Astrocyte of the spinal cord (primary cell): ENCODE measurements at places on chromosomes 6 and 20.
A peak's percentile ranks its signal among the peaks of the same experiment; 100 is the strongest.

DNA sequence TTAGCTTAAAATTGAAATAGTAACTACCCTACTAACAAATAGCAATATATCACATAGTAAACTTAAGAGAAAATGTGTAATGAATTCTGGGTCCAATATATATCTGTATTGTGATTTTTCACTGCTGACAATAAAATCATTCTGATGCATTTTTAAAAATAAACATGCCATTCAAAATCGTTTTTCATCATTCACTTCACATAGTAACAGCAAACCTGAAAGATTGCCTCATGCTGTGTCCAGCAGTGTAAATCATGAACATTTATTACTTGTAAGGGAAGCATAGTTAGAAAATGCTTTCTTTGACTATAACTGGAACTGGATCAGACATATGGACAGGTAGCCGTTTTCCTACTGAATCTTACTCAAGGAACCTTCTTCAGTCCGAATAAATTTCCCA, 446.1 kb downstream of the UTRN start:
- DNase-seq = no peak

GRCh38 chr6:117451671-117452070, 25.9 kb upstream of the ROS1 start:
- no peak for DNase-seq

- no peak for DNase-seq
Measured at GRCh38 chr6:157560691-157561413, 179.9 kb downstream of the ZDHHC14 start.

DNA sequence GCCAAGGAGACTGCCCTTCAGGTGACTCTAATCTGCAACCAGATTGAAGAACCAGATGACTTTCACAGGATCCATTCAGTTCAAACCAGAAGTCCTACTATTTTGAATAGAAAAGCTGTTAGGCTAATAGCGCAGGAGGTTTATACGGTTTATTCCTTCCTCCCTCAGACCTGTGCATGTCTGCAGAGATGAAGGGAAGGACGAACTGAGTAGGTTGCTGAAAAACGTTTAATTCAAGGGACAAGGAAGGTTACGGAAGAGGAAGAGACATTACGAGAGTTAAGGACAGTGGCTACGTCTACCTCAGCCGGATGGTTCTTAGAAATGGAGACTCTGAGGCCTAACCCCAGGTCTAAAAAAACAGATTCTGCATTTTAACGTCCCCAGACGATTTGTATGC, 978 bp downstream of the AURKA start:
- DNase-seq = no peak

DNA sequence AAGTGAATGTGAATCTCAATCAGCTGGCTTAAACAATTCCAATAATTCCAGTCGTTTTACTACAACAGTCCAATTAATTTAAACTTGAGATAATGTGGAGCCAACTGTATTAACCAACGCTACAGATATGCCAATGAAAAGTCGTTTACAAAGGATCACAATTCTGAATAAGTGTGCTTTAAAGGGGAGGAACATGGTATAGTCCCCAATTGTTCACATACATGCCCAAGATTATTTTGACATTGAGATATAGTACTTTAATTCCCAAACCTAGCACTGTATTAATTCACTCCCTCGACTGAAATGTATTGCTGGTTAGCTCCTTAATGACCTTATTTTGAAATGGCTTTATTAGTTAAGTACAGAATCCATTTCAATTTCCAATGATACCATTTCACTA, 2.5 kb downstream of the AKIRIN2 start:
- DNase-seq = no peak

GRCh38 chr6:48141975-48142374, 31.0 kb upstream of the PTCHD4 start:
- no peak for DNase-seq

DNA sequence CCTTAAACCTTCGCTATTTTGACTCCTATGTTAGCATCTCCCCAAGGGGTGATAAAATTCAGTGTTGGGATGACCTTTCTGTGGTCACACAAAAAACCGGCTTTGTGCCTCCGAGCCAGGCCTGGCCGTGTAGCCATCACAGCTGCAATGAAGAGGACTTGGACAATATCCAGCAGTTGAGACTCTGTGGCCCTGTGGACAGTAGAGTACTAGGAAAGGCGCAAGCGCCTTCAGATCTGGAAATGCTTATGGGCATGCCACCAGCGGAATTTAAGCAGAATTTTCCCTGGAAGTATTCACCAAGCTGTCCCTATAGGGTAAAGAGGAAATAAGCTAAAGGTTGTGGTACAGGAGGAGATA, 63.3 kb upstream of the SLC2A12 start:
- no peak for DNase-seq

GRCh38 chr6:17729223-17730077, 22.7 kb upstream of the NUP153 start:
- DNase-seq = no peak

DNA sequence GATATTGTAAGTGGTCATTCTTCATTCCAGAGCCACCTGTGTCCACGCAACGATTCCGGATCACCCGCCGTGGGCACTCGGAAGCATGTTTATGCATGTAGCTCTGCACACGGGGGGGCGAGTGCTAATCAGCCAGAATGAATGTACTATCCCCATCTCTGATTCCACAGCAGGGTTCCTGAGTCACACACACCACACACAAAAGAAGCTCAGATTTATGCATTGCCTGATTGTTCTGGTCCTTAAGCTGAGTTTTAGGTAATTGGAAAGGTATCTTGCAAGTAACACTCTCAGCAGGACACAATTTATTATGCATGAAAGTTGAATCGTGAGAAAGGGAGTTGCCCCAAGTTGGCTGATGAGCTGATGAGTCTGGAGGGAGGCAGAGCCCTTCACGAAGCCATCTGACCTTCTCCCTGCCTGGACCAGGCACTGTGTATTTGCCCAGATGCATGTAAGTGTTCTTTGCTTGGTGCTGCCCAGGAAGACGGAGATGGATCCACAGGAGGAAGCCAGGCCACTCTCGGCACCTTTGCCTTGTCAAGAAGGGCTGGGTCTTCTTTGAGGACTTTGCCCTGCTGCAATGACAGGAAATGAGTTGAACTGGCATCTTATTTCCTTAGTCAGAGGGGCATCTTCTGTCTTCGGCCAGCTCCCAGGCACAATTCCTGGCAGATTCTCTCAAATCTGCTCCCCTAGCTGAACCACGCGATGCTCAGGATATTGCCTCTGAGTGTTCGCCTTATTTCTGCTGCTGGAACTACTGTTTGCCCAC, 141.1 kb downstream of the SYNDIG1 start:
- peak; percentile 81 for DNase-seq

DNA sequence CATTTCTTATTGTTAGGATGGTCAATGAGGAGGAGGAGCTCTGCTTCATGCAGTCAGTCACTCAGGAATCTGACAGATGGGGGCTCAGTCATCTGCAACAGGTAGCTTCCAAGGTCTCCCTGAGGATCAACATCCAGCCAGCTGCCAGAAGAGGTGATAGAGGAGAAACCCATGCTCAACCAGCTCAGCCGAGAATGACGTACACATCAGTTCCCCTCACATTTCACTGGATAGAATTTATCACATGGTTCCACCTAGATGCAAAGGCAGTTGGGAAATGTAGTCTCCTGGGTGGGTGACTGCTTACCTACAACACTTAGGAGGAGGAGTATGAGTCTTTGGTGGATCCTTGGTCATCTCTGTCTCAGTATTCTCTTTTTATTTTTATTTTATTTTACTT, 144.5 kb downstream of the CEBPB start:
- DNase-seq = no peak

DNA sequence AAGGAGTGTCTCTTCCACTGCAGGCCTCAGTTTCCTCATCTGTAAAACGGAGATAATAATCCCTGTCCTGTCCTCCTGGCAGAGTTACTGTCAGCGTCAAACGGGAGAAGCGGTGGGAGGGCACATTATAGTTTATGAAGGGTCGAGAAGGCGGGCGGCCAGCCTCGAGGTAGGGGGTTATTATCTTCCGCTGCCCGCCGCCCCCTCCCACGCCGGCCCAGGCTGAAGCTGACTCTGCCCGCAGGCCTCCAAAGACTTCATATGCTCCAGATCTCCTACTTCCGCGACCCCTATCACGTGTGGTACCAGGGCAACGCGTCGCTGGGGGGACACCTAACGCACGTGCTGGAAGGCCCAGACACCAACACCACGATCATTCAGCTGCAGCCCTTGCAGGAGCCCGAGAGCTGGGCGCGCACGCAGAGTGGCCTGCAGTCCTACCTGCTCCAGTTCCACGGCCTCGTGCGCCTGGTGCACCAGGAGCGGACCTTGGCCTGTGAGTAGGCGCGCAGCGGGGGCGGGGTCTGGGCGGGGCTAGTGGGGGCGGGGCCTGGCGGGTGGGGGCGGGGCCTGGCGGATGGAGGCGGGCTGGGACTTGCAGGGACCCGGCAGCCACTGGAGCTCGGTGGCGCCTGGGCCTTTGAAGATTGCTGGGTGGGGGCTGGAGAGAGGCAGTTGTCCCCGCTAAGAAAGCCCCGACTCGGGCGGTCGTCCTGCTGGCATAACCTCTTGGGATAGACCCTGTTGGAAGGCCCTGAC, 2.8 kb downstream of the PROCR start:
- no peak for DNase-seq

DNA sequence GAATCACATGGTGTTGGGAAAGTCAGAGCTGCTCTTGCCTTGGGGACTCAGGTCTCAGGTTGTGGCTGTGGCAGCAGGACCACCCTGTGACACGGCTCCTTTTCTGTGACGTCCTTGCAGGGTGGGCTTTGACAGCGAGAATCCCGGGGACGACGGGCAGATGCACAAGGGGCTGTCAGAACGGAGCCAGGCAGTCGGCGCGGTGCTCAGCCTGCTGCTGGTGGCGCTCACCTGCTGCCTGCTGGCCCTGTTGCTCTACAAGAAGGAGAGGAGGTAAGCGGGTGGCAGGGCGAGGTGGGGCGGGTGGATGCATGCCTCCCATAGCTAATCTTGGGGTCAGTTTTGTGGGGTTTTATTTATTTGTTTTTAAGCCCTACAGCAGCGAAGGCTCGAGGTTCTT, 19.2 kb upstream of the SLC22A1 start:
- no peak for DNase-seq

- no peak for DNase-seq
Measured at GRCh38 chr6:49540614-49541013, 9.9 kb upstream of the C6orf141 start.

DNA sequence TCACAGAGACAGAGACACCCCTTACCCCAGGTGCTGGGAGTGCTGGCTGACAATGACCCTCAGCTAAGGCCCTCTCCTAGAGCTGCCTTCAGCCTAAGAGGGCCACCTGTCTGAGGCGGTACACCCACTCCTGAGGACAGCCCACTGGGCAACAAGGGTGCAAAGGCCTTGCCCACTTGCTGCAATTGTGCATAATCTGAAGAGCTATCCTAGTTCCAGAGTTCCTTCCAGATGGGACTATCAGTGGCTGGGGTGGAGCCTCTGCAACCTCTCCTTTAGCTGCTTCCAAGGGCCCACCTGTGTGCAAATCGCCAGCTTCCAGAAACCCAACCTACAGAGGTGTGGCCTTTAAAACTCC, 87.5 kb downstream of the PREX1 start:
- DNase-seq = no peak

DNA sequence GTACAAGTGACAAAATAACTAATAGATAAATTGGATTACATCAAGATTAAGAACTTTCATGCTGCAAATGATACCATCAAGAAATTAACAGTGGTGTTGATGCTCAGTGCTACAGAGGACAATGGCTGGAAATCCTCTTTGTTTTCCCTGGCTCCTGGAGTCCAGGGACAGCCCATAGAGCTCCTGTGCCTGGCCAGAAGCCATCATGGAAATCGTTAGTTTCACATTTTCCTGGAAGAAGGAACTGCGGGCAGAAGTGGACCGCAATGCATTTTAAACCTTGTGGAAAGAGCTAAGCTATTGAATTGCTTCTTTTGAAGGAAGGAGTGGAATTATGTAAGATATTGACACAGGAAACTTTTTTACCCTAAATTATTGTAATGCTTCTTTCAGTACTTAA, 276.0 kb downstream of the GJA1 start:
- DNase-seq = no peak

- DNase-seq = no peak
Measured at GRCh38 chr20:38939686-38940085, 13.5 kb downstream of the FAM83D start.

DNA sequence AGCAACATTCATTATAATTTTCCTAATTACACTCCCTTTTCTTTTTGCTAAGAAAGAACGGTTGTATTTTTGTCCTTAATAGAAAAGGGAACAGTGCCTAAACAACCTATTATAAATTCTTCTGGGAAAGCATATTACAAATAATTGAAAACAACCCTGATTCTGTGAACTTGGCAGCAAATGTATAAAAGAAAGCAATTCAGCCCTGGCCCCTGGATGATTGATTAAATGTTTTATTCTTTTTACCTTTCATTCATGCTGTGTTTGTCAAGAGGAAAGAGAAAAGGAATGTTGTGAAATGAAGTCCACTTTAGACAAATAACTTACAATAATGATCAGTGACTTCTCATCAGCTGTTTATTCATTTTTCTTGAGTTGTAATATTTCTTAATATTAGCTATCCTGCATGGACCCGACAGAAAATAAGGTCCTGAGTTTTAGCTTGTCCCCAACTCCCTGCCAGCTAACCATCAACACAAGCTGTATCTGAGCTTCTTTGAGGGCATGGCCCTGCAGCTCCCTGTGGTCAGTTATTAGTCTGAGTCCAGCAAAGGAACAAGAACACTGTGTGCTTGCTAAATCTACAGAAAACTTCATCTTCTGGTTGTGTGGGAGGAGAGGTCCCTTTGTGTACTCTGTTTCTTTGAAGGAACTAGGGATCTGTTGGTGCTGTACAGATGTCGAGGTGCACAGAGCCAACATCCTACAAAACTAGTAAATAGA, 248.2 kb downstream of the LAMA2 start:
- DNase-seq = peak; percentile 59

DNA sequence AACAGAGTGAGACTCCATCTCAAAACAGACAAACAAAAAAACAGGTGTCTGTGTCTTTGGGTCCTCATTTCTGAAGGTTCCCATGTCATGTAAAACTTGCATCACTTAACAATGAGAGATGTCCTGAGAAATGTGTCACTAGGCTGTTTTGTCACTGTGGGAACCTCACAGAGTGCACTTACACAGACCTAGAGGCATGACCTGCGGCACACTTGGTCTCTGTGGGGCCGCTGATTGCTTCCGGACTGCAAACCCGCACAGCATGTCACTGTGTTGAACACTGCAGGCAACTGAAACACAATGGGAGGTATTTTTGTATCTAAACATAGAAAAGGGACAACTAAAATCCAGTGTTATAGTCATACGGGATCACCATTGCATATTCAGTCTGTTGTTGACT, 42.3 kb upstream of the TMEM181 start:
- DNase-seq = peak; percentile 20

- no peak for DNase-seq
Measured at GRCh38 chr20:49318091-49318429, 40.2 kb upstream of the ZNFX1 start.

GRCh38 chr20:35912881-35913280, 41.4 kb downstream of the SCAND1 start:
- DNase-seq = no peak

- DNase-seq = no peak
Measured at GRCh38 chr20:50216543-50217206, 26.0 kb downstream of the CEBPB start.

DNA sequence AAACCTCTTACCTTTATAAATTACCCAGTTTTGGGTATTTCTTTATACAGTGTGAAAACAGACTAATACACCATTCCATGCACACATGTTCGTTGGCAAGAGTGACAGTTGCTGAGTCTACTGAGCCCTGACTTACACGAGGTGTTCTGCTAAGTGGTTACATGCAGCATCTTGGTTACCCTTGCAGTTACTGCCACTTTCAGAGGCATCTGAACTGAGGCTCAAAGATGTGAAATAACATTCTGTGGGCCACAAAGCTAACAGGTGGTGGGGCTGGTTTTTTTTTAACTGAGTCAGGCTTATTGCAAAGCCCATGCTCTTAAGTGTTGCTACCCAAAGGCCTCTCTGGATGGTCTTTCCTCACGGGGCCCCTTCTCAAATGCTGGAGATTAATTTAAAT, 54.4 kb upstream of the GTSF1L start:
- DNase-seq = no peak
